Fibroblast of pulmonary artery (primary cell): ENCODE measurements at places on chromosomes 11 and 22.
A peak's percentile ranks its signal among the peaks of the same experiment; 100 is the strongest.

GRCh38 chr22:40958299-40958698 is 7.1 kb downstream of the RBX1 start:
- no peak for DNase-seq

GRCh38 chr22:45648301-45649117 is 23.1 kb upstream of the ATXN10 start:
- no peak for DNase-seq

DNA sequence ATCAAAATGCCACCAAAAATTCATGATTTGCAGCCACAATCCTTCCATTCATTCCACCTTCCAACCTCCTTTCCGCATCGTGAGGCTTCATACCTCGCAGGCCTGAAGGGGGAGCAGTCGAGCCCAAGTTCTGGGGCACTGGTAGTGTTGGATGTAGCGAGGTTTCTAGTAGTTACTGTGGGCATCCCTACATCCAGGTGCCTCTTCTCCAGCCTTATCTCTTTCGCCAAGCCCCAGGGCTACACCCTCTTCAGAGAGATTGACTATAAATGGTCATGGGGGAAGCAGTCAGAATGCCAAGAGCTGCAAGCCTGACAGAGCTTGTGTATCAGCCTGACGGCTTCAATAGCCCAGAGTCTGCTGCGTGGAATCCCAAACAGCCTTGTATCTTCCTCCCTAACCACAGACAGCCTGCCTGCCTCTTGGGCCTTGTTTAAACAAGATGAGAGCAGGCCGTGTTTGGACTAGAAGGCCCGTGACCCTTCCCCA is 28.9 kb downstream of the CLMP start:
- DNase-seq = peak; percentile 87

DNA sequence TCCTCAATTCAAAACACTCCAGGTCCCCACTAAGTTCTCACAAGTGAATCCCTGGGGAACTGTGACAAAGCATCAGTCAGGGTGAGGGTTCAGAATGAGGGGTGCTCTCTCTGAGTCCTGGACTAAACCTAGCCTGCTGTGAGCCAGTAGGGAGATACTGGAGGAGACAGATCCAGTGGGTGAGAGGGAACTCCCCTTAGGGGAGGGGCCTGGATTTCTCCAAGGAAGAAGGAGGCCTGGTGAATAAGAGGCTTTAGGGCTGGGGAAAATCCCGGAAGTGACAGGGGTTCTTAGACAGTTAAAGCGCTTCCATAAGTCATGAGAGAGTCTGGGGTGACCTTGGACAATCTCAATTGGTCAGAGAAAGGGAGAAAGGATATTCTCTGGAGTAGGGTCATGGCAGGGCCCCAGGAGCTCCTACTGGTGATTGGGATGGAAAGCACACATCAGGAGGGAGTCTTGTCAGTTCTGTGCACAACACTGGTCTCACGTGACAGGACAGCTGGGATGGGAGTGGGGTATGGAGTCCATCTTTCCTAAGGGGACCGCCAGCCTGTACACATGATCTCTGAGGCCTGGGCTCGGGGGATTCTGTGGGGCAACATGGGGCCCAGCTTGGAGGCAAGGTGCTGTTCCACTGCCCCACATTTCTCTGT is 1.5 kb downstream of the TBC1D10A start:
- DNase-seq = peak; percentile 82

GRCh38 chr11:125404811-125405790 is 91.0 kb downstream of the FEZ1 start:
- peak; percentile 55 for DNase-seq

DNA sequence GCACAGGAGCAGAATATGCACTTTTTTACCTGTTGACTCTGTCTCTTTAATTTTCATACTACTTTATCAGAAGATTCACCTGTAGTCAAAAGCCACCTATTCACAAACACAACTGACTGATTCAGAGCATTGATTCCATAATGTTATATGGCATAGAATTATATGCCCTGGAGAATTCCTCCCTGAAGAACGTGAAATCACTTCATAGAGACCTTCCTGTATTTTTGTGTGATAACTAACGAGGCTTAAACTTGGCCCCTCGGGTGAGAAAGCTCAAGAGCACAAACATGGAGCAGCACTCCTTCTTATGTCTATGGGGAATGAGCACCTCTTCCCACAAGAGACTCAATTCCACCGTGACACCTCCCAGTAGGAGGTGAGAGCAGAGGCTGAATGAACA is at the start of gene OR10A6:
OR10A6 (minus strand) TSS at position 101 of the 400 bp plus-strand sequence. CDS start 2,606 bp downstream, outside the sequence.
- no peak for DNase-seq

DNA sequence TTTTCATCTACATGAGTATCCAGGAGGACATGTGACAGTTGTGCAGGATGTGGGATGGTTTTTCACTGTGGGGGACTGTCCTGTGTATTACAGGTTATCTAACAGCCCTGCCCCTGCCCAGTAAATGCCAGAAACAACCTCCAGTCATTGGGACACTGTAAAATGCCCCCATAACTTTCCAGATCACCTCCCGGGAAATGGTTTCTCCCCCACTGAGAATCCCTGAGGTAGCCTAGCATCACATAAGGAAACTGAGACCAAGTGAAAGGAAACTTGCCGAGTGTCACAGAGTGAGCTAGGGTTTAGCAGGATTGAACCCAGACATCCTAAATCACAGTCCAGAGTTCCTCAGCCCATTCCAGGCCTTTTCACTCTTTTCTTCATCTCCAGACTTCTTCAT is 48.3 kb upstream of the SLC6A5 start:
- DNase-seq = no peak

DNA sequence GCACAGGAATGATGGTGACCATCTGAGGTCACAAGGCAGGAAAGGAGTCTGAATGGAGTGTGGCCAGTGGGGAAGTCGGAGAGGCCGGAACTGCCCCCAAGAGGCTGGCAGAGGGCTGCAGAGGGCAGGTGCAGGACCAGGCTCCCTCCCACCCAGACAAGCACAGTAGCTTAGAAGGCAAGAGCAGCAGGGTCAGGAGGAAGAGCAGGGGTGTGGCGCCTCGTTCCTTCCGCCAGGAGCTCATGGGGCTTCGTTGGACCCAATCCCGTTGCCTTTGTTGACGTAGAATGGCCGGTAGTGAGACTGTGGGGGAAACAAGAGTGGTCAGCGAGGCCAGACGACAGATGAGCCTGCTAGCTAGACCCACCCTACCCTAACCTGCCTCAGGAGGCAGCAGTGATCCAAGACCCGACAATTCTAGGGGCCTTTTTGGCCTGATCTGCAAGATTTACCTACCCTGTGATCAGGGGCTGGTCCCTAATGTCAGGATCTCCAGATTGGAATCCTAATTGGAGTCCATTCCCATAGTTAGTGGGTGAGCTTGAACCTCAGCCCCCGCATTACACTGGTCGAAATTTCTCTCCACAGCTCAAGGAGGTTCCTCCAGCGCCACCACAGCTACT is 25.6 kb downstream of the TRIM29 start:
- DNase-seq = no peak
